HuH-7 (cell line): ENCODE measurements at places on chromosomes 5 and 9.

DNA sequence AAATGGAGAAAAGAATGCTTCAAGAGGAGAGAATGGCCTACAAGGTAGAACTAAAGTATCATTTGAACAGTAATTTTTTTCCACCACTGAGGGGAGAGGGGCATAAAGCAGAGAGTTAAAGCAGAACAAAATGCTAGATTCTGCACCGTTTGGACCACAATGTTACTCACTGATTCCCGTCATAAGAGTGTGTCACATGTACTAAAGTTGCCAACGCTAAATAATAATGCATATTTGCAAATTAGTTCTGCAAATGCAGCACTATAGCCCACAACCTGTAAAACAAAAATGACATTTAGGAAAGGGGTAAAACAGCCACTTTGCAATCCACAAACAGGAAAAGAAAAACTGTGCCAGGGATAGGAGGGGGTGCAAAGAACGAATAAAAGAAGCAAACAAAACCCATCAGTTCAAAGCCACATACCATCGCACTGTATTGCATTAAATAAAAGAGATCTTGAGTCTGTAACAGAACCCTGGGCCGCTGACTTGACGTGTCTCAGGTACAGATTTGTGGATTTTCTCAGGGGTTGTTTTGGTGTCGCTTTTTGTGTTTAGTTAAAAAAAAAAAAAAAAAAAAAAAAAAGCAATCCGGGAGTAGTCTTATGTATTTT lies 7.7 kb upstream of the NFIB start:
- DNase-seq, result no peak

GRCh38 chr9:126295082-126295477 lies 31.5 kb upstream of the MVB12B start:
- no peak for DNase-seq

DNA sequence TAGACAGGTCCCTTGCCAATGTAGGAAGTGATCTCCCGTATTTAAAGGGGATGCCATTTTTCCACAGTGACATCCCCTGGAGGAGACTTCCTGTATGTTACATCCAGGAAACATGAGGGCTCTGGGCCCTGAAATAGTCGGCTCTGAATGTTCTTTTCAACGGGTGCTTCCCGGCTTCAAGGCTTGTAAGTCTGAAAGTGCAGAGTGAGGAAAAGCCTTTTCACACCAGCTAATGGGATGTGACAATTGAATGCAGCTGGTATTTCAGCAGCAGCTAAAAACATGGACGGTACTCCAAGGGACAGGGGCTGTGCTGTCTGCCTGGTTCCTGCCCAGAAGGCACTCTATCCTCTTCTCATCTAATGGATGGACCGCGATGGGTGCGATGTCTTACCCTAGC lies 1.4 kb downstream of the IL9 start:
- DNase-seq, result no peak

DNA sequence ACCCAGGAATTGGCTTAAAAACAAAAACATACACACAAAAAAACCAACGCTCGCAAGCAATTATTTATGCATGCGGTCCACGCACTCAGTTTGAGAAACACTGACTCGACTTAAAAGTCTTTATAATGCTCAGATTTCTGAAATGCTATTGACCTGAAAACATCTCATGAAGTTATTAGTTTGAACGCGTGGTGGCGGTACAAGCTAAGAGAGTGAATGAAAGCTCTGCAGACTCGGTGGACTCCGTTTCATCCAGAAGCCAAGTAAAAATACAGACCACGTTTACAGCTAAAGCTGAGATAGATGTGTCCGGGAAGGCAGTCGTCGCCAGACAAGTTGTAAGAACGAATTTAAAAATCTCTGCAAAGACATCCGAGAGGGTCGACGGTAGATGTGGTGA lies at the start of gene PCDHB6:
PCDHB6 (plus strand) TSS at position 246 of the 400 bp plus-strand sequence. CDS start 201 bp downstream, outside the sequence.
- no peak for DNase-seq

- no peak for DNase-seq
These were observed 1.0 kb downstream of the MSX2 start for GRCh38 chr5:174725261-174725990.

DNA sequence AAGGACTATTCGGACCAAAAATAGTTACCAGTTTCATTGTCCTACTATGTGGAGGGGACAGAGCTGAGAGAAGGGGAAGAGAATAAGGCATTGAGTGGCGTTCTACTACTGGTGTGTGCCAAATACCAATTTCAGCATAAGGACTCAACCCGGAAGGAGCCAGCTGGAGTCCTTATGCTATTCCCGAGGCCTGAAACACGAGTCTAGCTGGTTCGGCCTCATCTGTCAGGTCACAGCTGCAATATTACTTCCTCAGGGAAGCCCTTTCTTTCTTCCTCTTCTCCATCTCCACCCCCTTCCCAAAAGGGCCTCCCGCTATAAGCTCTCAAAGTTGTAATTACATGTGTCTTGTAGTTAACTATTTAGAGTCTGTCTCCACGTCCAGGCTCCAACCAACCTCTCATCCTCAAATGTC lies 20.5 kb upstream of the FER start:
- DNase-seq, result no peak

DNA sequence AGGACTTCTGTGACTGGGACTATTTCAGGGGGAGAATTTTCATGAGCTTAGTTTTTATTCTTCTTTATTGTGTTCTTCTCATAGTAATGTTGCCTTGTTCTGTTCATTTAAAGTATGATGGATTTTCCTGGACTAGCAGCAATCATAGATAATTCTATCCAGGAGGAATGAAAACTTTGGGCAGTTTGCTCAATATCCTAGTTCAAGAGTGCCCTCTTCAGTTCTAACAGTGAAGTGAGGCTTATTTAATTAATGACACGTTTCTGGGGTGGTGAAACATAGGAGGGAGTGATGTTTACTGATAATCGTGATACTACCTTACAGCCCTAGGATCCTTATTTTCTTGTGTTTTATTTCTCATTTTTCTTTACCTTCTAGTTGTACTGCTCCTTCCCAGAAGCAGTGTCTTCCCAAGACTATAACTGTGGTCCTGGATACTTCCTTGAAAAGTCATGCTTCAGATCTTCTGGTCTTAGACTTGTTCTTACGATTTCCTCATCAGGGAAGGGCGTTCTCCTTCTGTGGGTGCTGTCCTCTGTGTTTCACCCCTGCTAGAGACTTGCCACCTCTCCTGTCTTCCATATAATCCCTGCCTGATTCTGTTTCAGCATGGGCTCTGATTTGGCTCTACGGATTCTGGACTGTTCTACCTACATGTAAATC lies 57.4 kb downstream of the CFAP95 start:
- peak; percentile 30 for DNase-seq

- no peak for DNase-seq
These were observed 304.2 kb downstream of the ENC1 start for GRCh38 chr5:74336297-74336696.

DNA sequence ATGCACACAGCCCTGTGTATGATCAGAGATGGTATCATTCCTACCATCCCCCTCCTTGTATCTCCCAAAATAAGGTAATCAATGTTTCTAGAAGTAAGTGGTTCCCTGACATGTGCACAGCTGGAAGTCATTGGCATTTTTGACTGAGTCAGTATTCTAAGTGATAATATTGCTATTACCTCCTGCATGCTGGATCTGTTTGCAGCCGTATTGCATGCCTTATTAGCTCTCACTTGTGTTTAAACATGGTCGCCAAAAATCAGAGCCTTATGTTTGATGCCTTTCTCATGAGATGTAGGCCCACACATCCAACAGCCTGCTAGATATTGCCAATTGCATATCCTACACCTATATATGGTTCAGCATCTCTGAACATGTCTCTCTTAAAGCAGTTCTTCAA lies 254.3 kb downstream of the CDH12 start:
- DNase-seq, result no peak

DNA sequence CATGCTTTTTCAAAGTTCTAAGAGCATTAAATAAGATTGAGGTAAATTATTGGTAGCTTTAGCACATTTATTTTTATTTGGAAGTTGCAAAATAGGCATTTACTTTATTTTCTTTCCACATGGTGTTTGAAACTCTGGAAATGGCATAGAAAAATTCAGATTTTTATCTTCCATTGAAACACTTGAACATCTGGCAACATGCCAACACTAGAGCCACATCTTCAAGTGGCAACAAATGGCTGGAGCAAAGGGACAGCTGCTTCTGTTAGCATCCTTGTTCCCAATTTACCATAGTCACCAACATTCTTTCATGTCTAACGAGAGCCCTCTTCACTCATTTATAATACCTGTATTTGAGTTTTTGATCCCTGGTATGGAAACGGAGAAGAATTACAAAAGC lies 539.9 kb downstream of the ZNF608 start:
- no peak for DNase-seq

GRCh38 chr9:134204041-134204440 lies 39.7 kb upstream of the RNU6ATAC start:
- DNase-seq, result no peak

DNA sequence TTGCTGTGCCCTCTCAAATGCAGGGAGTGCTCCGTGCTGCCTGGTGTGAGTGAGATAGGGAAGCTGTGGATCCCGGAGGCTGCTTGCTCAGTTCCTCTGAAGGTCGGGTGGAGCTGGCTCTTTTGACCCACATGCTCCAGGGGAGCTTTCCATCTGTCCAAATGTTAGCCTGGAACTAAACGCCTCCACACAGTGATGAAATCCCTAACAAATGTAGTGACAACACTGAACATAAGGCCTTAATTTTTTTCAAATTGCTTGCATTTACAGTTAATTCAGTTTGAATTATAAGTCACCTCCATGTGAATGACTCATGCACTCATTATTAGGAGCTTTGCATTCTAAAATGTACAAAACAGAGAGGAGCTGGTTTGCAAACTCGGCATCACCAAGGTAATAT lies 27.0 kb downstream of the PRDM6 start:
- no peak for DNase-seq

- DNase-seq, result no peak
These were observed 44.1 kb downstream of the DPYSL3 start for GRCh38 chr5:147465747-147466146.

DNA sequence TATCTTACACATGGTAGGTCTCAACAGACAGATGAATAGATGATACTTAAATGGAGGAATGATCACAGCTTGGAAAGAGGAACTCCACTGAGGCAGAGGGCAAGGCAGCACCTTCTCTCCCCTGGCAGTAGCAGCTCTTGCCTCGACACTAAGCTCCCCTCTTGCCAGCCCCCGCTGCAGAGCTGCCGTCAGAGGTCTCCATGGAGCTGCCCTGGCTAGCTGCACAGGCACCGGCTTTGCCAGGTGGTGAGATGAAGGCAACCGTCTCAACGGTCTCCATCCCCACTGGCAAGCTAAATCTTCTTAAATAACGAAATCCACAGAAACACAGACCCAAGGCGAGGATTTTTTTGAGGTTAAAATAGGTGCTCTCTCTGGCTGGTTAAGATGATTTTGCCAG lies 81.2 kb downstream of the CRB2 start:
- DNase-seq, result no peak

DNA sequence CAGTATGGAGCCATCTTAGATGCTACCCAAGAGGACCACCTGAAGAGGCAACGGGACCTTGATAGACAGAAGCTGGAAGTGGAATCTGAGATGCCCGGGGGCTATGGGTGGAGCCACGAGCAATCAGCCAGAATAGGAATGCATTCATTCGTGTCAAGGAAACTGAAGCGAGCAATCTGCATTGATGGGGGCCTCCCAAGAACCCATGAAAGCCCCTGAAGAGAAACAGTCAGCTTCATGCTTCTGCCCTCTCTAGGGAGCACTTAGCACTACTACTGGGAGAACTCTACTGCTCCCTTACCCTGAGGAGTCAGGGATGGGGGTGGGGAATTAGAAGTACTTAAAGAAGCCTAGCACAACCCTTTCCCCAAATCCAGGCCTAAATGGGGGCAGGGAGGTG lies 51.9 kb upstream of the TCERG1 start:
- no peak for DNase-seq

DNA sequence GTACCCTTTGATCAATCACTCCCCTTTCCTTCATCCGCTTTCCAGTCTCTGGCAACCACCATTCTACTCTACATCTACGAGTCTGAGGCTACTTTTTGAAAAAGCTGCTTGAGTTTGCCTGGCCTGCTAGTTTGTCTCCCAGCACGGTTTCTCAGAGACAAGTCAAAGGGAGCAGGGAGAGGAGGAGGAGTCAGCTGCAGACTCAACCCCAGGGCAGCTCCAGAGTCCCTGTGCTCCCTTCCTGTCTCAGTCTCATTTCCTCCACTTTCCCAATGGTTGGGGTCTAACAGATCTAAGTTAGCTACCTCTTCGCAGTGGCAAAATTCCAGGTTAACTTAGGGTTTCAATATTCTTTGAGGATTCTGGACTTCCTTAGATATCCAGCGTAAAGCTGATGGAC lies 80.0 kb upstream of the PCA3 start:
- DNase-seq, result no peak

DNA sequence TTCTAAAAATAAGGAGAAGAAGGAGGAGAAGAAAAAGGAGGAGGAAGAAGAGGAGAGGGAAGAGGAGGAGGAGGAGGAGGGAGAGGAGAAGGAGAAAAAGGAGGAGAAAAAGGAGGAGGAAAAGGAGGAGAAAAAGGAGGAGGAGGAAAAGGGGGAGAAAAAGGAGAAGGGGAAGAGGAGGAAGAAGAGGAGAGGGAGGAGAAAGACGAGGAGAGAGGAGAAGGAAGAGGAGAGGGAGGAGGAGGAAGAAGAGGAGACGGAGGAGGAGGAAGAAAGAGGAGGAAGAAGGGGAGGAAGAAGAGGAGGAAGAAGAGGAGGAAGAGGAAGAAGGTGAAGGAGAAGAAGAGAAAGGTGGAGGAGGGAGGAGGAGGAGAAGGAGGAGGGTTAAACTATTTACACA lies 210.2 kb upstream of the TRPM3 start:
- no peak for DNase-seq

GRCh38 chr9:110440796-110441195 lies 103.1 kb upstream of the TXNDC8 start:
- no peak for DNase-seq

DNA sequence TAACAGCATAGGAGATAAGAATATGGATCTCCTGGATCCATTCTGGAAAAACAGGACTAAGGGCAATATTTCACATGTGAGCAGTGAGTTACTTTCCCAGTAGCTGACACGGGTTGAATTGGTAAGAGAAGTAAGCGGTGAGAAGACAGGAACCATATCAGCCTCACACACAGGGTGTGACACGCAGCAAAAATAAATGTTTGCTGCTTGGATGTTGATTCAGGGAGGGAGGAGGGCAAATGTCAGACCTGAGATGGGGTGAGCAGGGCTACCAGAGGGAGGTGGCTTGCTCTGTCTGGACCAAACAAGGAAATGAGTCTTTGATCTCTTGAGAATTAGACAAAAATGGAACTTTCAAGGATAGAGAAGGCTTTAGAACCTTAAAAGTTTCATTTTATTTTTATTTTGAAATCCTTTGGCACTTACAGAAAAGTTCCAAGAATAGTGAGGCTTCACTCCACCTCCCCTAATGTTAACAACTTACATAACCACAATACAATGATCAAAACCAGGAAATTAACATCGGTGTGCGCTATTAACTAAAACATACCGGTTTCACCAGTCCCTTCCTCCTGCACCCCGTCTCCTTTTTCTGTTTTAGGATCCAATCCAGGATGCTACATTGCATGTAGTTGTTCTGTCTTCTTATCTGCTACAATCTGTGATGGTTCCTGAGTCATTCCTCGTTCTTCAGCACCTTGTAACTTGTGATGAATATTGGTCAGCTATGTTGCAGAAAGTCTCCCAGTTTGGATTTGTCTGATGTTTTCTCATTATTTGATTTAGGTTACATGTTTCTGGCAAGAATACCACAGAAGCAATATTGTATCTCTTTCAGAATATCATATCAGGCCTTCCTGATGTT lies 20.5 kb upstream of the ARHGEF28 start:
- no peak for DNase-seq
